Stimulated activated CD8-positive, alpha-beta memory T cell treated with anti-CD3 and anti-CD28 coated beads, Interleukin-7, amount 100 ng/mL, for 1 hour (primary cell): ENCODE measurements at places on chromosomes 7 and 10.

DNA sequence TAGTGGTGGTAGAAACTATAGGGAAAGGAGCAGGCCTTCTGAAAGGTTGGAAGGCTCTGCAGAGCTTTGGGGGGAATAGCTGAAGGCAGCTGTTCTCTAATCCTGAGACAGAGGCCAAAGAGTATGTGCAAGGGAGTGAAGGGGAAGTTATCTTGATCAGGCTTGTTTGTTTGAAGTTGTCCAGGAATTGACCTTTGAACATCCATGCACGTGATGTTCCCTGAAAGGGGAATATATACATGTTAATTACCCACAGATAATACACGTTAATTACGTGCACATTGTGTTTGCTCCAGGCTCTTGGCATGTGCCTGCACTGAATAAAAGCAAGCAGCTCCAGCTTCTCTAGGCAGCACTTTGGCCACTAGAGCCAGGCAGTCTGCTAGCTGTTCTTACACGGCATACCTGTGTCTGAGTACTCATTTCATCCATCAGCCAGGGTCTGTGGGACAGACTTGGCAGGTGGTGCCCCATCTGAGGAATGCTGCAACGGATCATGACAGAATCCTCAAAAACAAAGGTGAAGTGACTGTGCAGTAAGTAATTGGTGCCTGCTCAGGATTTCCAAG lies 18.0 kb upstream of the STARD3NL start:
- no peak for DNase-seq

DNA sequence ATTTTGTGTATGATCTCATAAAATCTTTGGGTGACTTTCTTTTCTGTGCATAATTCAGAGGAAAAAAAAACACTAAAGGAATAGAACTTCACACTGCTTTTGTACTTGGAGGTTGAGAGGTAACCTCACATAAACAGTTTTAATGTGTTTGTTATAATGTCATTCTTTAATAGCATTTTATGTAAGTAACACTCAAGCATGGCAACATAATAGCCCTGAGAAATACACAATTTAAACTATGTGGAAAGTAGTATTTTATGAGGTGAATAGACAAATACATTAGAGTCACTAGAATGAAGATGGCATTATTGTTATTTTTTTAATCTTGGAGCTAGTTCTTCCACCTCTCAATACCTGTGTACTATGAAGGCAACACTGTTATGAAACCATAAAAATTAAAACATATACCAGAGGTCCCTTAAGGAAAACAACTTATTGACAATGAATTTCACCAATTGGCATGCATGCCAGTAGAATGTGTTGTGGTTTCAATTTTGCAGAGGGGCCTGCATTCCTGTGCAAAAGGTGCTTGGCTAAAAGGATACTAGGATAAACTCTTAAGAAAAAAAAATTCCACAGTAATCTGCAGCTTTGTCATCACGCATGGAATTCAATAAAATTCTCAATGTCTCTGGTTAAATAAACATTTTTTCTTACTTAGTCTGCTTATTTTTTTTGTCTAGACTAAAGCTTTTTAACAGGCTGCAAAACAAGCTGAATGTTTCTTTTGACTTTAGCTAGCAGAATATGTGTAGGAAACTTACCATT lies 102.5 kb downstream of the CD36 start:
- no peak for DNase-seq

- no peak for DNase-seq
Observed at GRCh38 chr7:106151459-106152312, 39.6 kb upstream of the SYPL1 start.

- no peak for DNase-seq
Observed at GRCh38 chr10:104899779-104900178, 258.7 kb downstream of the SORCS3 start.

DNA sequence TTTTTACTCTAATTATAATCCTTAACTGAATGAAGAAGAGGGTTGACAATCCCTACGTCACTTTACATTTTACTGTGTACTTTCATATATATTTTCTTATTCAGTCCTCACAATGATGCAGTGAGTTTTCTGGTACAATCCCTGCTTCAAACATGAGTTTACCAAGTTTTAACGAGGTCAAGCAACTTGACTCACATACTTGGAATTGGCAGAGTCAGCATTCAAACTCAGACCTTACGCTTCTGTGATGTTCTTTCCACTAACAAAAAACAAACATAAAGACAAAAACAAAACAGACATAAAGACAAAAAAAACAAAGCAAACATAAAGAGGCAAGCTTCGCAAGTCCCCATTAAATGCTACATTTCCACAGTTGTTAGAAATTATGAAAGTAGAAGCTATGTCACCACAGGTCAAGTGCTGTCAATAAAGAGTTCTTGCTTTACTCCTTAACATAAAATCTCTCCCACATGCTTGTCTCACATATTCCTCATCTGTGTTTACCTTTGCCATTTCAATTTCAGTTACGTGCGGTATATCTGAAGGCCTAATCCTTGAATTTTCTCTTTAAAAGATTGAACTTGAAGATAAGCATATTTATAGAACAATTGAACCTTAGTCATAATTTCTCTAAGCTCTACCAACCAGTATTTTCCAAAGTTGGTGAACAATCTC lies 217.3 kb downstream of the CELF2 start:
- no peak for DNase-seq

GRCh38 chr7:18497082-18497481 lies 1.5 kb downstream of the HDAC9 start:
- DNase-seq: no peak

DNA sequence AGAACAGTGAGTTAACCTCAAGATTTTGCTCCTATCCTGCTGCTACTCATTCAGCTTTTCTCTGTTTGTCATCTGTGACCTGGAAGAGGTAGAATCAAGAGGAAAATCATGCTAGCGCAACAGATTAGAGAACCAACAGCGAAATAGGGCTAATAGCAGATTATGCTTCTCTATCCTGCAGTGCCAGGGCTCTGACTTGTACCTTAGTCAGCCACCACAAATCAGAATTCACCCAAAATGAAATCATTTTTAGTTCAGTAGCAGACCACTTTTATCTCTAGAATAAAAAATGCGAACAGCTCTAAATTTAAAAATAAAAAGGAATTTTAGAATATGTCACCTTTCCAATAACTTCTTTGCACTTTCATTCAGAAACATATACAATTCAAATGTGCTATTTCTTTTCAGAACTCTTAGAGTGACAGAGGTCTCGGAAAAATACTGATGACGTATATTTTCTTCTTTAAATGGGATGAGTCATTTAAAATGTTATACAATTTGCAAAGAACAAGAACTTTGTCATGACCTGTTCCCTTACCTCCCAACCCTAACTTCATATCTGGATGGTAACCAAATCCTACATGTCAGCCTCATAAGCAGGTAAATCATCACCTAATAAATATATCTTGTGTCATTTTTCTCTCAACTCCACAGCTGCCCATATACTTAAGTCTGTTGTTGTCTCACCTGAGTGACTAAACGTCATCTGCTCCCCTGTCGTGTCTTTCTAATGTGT lies 896.4 kb downstream of the PCDH15 start:
- no peak for DNase-seq

GRCh38 chr7:45659496-45660139 lies 85.5 kb downstream of the ADCY1 start:
- DNase-seq: no peak
